ENCODE measurements at places on chromosomes 12 and 14.

- DNase-seq, result no peak
Observed at GRCh38 chr14:94127330-94127729, 2.1 kb downstream of the IFI27L2 start.

- no peak for DNase-seq
Observed at GRCh38 chr14:96658611-96659010, 138.6 kb upstream of the VRK1 start.

DNA sequence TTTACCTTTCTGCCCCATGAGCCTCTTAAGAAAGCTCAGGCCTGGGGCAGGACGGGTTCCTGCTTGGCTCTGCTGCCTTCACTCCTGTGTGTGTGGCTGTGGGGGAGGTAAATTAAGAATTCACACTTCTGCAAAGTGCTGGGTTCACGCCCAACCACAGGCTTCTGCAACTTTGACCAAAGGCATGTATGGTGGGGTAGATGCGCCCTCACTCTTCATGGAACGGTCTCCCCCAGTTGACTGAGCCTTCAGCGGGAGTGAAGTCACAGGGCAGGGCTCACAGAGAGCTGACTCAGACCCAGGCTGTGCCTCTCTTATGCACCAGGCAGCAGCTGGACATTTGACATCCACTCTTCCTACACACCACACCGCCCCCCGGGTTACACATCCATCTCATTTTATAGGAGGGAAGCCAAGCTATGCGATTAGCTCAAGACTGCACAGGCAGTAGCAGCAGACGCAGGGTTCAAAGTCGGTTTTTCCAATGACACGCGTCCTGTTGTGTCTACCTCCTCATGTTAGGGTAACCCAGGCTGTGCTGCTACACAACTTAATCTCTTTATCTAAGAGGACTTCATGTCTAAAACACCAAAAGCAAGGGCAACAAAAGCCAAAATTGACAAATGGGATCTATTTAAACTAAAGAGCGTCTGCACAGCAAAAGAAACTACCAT is 15.4 kb upstream of the BCL11B start:
- DNase-seq, result no peak

DNA sequence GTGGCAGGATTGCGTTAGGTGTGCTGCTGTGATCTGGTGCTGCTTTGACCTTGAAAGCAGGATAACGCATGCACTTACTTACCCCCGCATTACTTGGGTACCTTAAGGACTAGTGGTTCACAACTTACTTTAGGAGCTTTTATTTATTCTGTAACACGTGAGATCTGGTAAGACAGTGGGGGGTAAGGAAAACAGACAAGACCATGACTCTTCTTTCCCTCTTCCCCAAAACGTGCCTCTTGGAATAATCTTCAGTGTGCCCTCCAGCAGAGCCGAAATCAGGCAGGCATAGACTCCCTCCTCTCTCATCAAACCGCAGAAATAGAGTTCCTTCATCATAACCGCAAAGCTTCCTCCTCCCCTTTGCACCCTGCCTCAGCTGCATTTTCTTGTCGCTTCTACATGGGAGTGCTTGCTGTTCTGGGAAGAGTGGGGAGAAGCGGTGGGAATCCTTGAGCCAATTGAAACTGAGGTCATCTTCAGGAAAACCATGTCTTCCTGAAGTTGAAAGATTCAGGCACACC is 43.4 kb downstream of the RAD52 start:
- no peak for DNase-seq

DNA sequence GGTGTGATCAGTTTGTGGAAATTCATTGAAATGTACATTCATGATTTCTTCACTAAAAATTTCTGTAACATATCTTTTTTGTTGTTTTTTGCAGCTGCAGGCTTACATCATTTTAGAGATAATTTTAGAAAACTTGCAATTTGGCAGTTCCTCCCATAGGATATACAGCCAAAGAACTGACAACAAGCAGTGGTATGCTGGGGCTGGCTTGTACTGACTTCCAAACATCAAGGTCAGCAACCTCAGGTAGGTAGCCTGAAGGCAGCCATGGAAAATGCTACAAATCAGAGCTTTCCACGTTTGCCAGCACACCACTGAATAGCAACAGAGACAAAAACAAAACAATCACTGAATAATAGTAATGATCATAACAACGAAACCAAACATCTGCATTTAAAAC is 21.2 kb downstream of the TRIM9 start:
- DNase-seq, result no peak

GRCh38 chr12:131547555-131547954 is 163.3 kb upstream of the SFSWAP start:
- no peak for DNase-seq

GRCh38 chr12:10101042-10101579 is 2.3 kb upstream of the CLEC1A start:
- no peak for DNase-seq

DNA sequence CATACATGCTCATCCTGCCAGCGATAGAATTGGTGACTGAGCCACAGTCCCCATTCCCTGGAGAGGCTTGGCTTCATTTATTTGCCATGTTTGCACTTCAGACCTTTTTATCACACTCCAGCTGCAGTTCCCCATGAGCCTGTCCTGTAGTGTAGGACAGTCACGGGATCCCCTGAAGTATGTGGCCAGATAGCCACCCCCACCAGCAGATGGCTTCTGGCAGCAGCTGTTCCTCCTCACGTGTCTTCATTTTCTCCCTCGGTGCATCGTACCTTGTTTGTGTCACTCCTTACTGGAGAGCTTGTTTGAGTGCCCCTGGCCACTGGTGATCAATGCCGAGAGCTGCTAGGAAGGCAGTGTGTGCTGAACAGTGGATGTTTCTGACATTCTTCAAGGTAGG is 40.2 kb downstream of the UBE3B start:
- DNase-seq, result no peak

GRCh38 chr12:116689979-116690744 is 47.7 kb downstream of the SPRING1 start:
- no peak for DNase-seq

All from stimulated activated CD8-positive, alpha-beta memory T cell treated with anti-CD3 and anti-CD28 coated beads, Interleukin-4, amount 100 ng/mL, for 24 hours (primary cell).